Caudate nucleus (tissue), 63 donors: ENCODE measurements at places on chromosomes 1 and 21.

DNA sequence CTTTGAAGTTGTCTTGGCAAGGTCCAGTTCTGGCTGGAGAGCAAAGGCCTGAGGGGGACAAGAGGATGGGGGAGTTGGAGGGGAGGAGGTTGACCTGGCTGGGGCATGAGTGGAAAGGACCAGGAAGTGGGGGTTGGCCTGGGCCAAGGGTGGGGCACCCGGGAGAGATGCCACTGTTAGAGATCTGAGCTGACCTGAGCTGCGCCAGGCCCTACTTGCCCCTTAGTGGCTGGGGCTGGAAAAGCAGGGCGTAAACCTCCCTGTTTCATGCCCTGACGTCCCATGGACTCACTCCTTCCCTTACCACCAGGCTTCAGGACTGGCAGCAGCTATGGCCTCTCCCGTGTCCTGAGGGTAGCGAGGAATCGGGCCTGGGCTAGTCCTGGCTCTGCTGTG lies 16.9 kb downstream of the FAAH start:
- DNase-seq: no peak

- DNase-seq: no peak
These were observed 90.6 kb upstream of the ZNF678 start for GRCh38 chr1:227472772-227473171.

GRCh38 chr1:217642455-217642854 lies 11.3 kb downstream of the SPATA17 start:
- no peak for DNase-seq

GRCh38 chr1:238752327-238752726 lies 634.0 kb upstream of the CHRM3 start:
- DNase-seq: no peak

- no peak for DNase-seq
These were observed 24.8 kb downstream of the S100A10 start for GRCh38 chr1:151968791-151969399.

- no peak for DNase-seq
These were observed 197.7 kb upstream of the DUSP10 start for GRCh38 chr1:221939607-221940006.

GRCh38 chr21:31875496-31876015 lies 2.7 kb downstream of the HUNK start:
- DNase-seq: no peak

DNA sequence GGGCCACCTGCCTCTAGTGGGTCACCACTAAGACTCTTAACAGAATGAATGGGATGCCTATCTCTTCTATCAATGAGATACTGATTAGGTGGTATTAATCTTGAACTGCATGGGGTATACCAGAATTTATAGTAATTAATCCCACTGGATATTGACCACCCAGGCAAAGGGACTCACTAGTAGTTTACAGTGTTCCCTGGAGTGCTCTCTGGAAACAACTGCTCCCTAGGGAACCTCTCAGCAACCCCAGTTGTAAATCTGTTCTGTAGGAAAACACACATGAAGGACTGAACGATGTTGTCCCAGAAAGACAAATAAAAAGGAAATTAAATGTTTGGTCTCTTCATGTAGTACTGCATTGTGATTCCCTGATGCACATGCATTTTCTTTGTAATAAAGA lies 430.5 kb downstream of the HLX start:
- DNase-seq: no peak

DNA sequence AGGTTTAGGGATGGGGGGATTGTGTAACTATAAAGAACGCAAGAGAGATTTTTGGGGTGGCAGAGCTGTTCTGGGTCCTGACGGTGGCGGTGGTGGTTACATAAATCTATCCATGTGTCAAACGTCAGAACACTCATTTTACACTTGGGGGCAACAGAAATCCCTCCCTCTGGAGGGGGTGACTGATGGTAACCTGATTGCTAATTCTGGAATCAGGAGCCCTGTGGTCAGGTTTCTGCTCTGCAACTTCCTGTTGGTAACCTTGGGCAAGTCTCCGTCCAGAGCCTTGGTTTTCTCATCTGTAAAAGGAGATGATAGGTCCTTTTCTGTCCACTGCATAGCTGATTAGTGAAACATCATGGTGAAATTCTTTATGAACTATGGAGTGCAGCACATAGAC lies 40.9 kb downstream of the ALPL start:
- DNase-seq: no peak

- no peak for DNase-seq
These were observed 31.2 kb downstream of the NKAIN1 start for GRCh38 chr1:31208361-31208945.
